ENCODE measurements at places on chromosomes 5 and 9. TPM values are rescaled to one million over a fixed set of nuclear protein-coding genes. Genes with fewer than 3 reads are reported as not detected.

The DMRT3 gene
- not detected for total RNA-seq

The LHX2 gene
- 0.31 TPM for total RNA-seq

The EGFLAM gene
- 8.8 TPM for total RNA-seq

The PARP8 gene
- 6.6 TPM for total RNA-seq

The PGM5 gene
- total RNA-seq: 274 TPM

The OLFM1 gene
- total RNA-seq: 7.6 TPM

The CDO1 gene
- 24.7 TPM for total RNA-seq

The PCDHAC1 gene
- total RNA-seq: 0.26 TPM

The PPP3R2 gene
- not detected for total RNA-seq

The ANXA6 gene
- total RNA-seq: 164 TPM

The CDKN2B gene
- 3.9 TPM for total RNA-seq

The NDUFS4 gene
- 127 TPM for total RNA-seq

- H3K27ac ChIP-seq: no peak overlapping the region
- H3K27me3 ChIP-seq: no peaks in the 10 kb centered on the region
- H3K4me3 ChIP-seq: no peak overlapping the region
- no peak for DNase-seq
These were observed 22.5 kb upstream of the POMT1 start for GRCh38 chr9:131480258-131480657.

- no peak for DNase-seq
- no peak overlapping the region for H3K27ac ChIP-seq
- no peaks in the 10 kb centered on the region for H3K4me1 ChIP-seq
These were observed 28.4 kb downstream of the SLC6A18 start for GRCh38 chr5:1253456-1254105.

- H3K27ac ChIP-seq: no peak overlapping the region
- no peak for DNase-seq
- H3K36me3 ChIP-seq: no peaks in the 10 kb centered on the region
- H3K4me1 ChIP-seq: peaks cover 5% of the 10 kb centered on the region
These were observed 27.1 kb upstream of the F2R start for GRCh38 chr5:76688836-76689235.

DNA sequence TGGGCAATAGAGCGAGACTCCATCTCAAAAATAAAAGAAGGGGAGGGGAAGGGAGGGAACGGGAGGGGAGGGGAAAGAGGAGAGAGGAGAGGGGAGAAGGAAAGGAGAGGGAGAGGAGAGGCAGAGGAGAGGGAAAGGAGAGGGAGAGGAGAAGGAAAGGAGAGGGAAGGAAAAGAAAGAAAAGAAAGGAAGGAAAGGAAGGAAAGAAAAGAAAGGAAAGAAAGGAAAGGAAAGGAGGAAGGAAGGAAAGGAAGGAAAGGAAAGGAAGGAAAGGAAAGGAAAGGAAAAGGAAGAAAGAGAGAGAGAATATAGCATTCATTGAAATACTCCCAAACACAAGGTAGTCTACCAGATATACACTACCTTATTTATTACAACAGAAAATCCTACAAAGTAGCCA lies 44.8 kb downstream of the SUSD1 start:
- no peaks in the 10 kb centered on the region for H3K4me1 ChIP-seq
- no peaks in the 10 kb centered on the region for H3K36me3 ChIP-seq

DNA sequence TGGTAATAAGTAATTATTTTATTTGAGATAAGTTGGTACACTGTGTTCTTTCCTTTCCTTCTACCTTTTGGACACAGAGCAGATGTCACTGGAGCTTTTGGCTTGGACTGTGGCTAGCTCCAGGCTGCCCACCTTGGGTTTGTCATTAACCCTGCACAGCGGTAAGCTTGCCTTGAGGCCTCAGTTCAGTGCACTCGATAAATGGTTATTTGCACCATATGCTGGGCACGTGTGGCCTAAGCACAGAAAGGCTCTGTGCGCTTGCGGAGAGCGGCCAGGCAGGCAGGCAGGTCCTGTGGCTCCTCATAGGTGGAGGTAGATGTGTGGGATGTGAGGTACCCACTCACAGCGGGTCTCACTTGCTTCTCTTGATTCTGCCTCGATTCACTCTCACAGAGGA lies 30.0 kb upstream of the TENT4A start:
- no peak overlapping the region for H3K27ac ChIP-seq
- H3K4me1 ChIP-seq: no peaks in the 10 kb centered on the region
- no peaks in the 10 kb centered on the region for H3K27me3 ChIP-seq
- no peak overlapping the region for H3K4me3 ChIP-seq
- no peak for DNase-seq
- no peaks in the 10 kb centered on the region for H3K36me3 ChIP-seq

DNA sequence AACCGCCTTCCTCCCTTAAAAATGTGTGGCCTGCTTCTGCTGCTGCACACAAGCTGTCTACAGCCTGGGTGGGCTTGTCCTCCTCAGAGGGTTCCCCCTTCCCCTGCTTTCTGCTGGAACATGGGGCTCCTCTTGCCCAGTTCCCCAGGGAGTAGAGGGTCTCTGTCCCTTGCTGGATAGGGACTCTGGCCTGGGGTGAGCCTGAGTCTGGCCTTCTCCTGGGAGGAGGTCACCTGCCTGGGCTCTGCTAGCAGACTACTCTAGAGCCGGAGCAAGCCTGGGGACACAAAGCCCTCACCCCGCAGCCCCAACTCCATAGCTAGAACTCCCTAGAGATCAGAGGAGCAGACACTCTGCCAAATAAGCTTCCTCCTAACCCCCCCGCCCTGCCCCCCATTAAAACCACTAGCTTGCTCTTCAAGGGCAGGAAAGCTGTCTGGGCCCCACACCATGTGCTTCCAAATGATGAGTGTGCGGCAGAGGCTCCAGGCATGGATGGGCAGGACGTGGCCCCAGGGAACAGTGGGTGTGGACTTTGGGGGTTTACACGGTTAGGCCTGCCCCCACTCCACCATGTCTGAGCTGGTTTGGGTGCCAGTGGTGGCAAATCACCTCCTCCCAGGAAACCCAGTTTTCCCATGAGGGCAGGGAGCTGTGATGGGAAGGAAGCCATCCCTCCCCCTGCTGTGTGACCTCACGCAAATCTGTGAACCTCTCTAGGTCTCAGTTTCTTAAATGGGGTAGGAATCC lies 10.0 kb downstream of the TCF7 start:
- DNase-seq: no peak
- no peak overlapping the region for H3K4me3 ChIP-seq
- no peaks in the 10 kb centered on the region for H3K36me3 ChIP-seq

DNA sequence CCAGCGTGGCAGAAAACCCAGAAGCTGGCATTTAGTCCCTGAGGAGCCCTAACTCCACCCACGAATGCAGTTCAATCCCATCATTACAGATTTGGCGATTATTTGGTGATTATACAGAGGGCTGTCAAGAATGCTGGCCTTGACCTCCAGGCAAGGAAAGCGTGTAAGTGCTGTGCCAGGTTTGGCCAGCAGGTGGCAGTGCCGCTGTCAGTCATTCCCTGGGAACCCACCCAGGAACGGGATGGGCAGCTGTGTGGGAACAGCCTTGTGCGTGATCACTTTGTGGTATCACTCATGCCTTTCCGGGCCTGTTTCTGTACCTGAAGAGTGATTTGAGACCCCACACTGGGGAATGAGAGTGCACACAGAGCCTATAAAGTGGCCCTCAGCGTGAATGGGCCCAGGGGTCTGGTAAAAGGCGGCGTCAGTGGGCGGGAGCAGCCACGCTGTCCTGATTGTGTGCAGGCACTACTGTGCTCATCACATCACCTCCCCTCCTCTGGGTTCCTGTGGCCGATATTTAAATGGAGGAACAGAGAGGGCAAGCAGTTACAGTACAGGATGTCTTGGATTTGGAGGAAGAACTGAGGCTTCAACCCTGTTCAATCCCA lies 215.6 kb downstream of the ROR2 start:
- DNase-seq: peak; percentile 77
- no peaks in the 10 kb centered on the region for H3K36me3 ChIP-seq
- H3K27ac ChIP-seq: no peak overlapping the region
- peaks cover 17% of the 10 kb centered on the region for H3K4me1 ChIP-seq
- H3K27me3 ChIP-seq: no peaks in the 10 kb centered on the region
- no peak overlapping the region for H3K4me3 ChIP-seq

DNA sequence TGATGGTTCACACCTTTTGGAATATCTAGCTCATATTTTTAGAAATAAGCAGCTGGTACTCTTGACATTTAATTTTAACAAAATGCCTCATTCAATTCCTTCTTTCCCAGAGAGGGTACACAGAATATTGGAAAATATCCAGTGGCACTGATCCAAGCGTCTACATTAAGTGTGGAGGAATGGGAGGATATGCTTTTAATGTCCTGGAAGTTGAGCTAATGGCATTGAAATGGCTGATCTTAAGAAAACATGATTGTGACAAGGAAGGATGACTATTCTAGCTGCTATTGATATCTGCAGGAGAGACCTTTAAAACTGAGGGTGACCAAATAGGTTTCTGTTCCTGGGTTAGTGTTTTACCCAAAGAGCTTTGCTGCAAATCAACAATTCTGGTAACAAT lies 30.0 kb downstream of the ZNF366 start:
- no peaks in the 10 kb centered on the region for H3K4me1 ChIP-seq
- no peak overlapping the region for H3K27ac ChIP-seq
- no peaks in the 10 kb centered on the region for H3K36me3 ChIP-seq
- no peak for DNase-seq
- no peaks in the 10 kb centered on the region for H3K27me3 ChIP-seq

DNA sequence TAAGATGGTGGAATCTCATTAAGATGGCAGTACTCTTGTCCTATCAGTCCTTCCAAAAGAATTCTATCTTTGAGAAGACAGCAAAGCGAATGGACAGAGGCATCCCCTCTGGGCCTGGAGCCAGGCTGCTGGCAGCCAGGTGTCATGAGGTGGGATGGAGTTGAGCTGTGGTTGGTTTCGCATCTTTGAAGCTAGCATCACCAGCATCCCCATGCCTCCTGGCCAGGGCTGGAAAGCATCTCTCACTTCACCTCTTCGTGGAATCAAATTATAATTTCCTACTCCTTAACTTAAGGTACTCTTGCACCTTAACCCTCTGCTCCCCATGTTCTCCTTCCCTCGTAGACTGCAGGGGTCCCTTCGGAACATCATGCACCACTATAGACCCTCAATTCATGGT lies 248.3 kb downstream of the GADD45G start:
- no peaks in the 10 kb centered on the region for H3K27me3 ChIP-seq
- no peak overlapping the region for H3K27ac ChIP-seq
- no peaks in the 10 kb centered on the region for H3K36me3 ChIP-seq

GRCh38 chr5:7578071-7578470 lies 182.1 kb downstream of the ADCY2 start:
- H3K36me3 ChIP-seq: no peaks in the 10 kb centered on the region
- H3K4me3 ChIP-seq: no peak overlapping the region
- H3K27ac ChIP-seq: no peak overlapping the region
- no peaks in the 10 kb centered on the region for H3K27me3 ChIP-seq
- no peaks in the 10 kb centered on the region for H3K4me1 ChIP-seq

DNA sequence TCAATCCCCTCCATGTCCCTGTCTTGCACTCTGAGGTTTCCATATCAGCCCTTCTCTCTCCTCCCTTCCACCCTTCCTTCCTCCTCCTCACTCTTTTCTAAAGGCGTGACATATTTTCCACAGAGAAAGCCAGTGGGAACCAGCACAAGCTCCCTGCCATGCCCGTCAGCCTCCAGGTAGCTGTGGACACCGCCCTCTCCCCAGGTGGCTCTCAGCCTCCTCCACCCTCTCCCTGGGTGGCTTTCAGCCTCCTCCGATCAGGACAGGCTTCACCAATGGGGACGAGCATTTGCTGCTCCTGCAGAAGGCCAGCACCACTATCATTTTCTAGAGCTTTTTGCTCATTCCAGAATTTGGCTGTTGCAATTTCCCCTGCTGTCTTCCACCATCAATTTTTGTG lies 236.6 kb downstream of the GADD45G start:
- H3K4me3 ChIP-seq: no peak overlapping the region
- H3K4me1 ChIP-seq: no peaks in the 10 kb centered on the region
- DNase-seq: peak; percentile 47
- no peaks in the 10 kb centered on the region for H3K27me3 ChIP-seq

DNA sequence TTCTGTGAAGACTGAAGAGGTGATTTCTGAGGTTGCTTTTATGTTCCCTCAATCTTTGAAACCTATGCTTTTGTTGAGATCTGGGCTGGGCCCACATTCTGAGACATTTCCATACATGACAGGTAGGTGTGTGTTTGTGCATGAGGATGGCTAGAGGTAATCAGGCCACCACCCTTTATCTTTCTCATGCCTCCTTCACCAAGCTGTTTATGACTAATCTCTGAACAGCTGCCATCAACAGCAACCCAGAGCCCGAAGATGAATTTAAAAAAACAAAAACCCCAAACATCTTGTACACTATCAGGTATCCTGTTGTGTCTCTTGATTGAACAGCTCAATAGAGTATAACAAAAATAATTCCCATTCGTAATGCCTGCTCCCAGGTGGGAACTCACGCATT lies 12.6 kb upstream of the C5orf46 start:
- no peak overlapping the region for H3K27ac ChIP-seq
- H3K4me1 ChIP-seq: no peaks in the 10 kb centered on the region
- no peaks in the 10 kb centered on the region for H3K27me3 ChIP-seq
- H3K36me3 ChIP-seq: no peaks in the 10 kb centered on the region
- no peak overlapping the region for H3K4me3 ChIP-seq
